ENCODE measurements at places on chromosomes 13 and 19.

DNA sequence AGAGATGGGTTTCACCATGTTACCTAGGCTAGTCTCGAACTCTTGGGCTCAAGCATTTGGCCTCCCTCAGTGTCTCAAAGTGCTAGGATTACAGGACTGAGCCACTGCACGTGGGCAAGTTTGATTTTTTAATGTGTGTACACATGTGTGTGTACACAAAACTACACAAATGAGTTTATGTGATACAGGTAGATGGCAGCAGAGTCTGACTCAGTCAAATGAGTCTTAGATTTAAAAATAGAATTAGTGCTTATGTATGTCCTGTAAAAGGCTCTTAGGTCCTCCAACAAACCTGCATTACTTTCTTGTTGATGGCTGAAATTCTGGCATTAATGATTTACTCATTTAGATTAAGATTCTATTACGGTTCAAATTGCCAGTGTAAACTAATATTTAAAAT, 293.7 kb downstream of the PCDH17 start:
- no peak for DNase-seq

GRCh38 chr13:95636853-95637252, 7.7 kb downstream of the DZIP1 start:
- no peak for DNase-seq

DNA sequence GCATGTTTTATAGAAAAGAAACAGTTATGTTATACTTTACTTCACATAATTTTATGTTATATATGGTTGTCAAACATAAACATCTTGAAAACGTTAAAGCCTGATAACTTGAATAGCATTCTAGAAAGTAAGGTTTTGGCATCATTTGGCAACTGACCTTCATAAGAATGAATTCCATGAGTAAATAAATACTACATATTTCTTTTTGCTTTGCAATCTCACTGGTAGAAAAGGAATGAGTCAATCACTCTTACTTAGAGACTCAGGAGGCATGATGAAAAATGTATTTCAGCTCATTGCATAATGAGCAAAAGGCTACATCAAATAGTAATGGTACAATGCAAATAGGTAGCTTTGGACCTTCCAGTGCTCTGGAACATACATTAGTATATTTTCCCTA, 1381.9 kb downstream of the EFNB2 start:
- DNase-seq: no peak

GRCh38 chr13:67408798-67409197, 178.7 kb upstream of the PCDH9 start:
- no peak for DNase-seq

DNA sequence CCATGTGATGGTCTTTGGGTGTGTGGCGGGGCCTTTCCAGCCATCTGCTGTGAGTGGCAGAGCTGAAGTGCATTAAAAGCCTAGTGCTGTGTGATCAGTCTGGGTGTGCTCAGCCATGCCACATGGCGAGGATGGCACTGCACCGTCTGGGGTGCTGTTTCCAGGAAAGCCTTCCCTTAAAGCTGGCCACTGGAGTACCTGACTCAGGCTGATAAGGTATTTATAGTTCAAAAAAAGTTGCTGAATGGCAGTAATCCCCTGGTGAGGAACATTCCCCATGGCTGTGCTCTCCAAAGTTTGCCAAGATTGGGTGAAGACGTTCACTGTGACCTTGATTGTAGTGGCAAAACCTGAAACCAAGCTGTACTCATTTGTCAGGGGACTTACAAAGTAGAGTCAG, 6.0 kb downstream of the GPI start:
- DNase-seq: no peak

DNA sequence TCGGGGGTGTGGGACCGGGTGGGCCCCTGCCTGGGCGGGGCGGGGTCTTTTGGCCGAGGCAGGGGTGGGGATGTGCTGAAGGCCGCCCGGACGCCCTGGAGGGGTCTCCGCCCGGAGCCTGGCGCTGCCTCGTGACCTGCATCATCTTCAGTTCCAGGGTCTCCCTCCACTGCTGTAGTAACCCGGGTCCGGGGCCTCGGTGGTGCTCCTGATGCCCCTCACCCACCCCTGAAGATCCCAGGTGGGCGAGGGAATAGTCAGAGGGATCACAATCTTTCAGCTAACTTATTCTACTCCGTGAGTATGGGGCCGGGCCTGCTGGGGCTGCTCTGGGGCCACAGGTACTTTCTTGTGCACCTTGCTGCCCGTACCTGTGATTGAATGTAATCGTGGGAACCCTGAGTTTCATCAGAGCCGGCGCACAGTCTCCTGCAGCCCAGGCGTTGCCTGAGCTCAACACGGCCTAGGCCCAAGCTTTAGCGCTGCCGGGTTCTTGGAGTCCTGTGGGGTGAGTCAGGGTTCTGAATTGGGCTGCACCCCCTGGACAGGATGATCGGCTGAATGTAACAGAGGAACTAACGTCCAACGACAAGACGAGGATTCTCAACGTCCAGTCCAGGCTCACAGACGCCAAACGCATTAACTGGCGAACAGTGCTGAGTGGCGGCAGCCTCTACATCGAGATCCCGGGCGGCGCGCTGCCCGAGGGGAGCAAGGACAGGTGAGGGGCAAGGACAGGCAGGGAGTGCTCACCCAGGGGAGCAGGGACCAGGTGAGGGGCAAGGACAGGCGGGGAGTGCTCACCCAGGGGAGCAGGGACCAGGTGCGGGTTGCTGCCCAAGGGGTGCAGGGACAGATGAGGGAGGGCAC, 10.5 kb downstream of the PEAK3 start:
- DNase-seq: no peak

- DNase-seq: no peak
These were observed 3.1 kb downstream of the CHMP2A start for GRCh38 chr19:58551577-58552471.

DNA sequence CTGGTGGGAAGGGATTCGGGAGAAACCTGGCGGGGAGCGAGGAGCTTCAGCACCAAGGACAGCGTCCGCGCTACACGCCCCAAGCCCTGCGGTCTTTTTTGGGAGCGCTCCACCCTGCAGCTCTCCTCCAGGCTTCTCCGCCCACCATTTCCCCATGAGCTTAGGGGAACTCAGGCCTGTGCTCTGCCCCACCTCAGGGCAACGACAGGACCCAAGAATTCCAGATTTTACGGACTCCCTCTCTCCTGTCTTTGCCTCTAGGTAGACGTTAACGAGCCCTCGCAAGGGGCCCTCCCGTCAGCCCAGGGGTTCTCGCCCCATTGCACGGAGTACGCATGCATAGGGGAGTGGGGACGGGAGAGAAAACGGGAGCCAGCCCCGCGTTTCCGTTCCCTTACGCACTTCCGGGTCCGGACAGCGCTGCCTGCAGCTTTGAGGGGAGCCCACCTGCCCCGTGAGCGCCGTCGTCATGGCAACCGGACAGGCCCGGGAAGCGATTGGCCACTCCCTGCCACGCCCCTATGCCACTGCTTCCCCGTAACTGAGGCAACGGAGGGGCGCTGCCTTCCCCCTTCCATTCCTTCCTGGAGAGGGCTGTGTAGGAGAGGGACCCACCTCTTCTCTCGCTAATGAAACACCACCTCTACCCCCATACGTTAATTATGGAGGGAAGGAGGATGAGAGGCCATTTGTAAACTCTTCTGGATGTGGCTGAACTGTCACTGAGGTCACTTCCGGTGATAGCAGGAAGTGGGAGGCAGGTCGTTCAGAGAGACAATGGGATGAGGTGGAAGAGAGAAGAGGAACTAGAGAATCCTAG, 20.8 kb downstream of the NOVA2 start:
- no peak for DNase-seq

- DNase-seq: no peak
These were observed 25.5 kb upstream of the SACS start for GRCh38 chr13:23458989-23459388.

DNA sequence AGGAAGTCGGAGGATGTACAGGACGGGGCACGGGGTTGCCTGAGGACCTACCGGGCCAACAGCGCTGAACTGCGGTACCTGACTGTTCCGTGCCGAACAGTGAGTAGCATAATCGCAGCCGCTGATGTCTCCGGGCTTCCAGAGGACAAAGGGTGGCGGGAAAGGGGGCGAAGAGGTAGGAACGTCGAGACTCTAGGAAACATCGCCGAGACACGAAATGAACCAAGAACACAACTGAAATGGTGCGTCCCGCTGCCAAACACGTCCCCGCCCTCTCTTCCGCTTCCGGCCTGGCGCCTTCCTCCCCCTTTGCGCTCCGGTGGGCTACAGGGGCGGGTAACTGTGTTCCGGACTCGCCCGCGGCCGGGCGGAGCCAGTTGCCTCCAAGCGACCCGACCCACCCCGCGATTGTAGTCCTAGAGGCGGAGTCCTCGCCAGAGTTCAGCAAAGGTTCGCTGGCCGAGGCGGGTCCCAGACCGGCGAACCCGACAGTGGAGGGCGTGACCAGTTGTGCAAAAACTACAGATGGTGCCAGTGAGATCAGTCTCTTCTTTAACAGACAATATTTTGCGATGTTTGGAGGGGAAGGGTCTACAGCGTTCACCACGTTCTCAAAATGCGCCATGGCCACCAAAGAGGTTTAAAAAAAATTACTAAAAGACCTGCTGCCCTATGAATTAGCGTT, at the start of gene MRPS31:
Gene MRPS31, minus strand, starts transcription at position 257 of the 685 bp plus-strand sequence. Its CDS starts 54 bp downstream, at position 203.
- peak; percentile 79 for DNase-seq
